H9 (cell line): ENCODE measurements at places on chromosomes 3 and 15.

DNA sequence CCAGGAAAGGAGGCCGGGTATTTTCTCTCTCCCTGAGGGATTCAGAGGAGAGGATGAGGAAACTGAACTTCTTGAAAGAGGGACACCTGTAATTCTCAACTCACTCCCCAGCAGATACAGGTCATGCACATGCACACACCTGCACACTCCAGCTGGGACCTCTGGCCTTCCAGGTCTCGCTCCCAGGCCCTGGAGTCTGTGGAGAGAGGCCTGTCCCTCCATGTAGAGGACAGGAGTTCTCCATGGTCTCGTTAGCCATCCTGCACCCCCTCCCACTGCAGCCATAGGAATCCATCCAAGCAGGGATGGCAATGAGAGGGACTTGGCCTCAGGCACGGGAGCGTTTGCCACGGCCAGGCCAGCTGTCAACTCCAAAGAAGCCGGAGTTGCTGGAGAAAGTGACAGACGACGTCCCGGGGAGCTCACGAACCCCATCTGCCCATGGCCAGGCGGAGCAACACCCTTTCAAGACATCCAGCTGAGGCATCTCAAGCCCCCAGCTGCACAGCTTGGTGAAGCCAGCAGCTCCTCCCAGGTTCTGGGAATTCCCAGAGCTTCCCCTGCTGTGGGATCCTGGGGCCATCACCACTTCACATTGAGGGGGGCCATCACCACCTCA lies 223.3 kb downstream of the UACA start:
- DNase-seq: no peak

- DNase-seq: no peak
These were observed 23.9 kb upstream of the AADACL2 start for GRCh38 chr3:151709847-151710246.

- no peak for DNase-seq
These were observed 71.2 kb downstream of the OTOL1 start for GRCh38 chr3:161567577-161568361.

- no peak for DNase-seq
These were observed 208.5 kb downstream of the LPP start for GRCh38 chr3:188362405-188362831.

DNA sequence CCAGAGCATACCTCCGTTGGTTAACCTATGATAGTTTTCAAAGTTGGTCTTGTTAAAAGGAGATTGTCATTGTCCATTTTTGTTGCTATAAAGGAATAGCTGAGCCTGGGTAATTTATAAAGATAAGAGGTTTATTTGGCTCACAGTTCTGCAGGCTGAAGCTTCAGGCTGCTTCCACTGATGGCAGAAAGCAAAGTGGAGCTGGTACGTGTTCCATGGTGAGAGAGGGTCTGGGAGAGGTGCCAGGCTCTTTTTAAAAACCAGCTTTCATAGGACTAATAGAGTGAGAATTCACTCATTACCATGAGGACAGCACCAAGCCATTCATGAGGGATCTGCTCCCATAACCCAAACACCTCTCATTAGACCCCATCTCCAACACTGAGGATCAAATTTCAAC lies 107.3 kb downstream of the SLMAP start:
- DNase-seq: no peak

GRCh38 chr3:77014226-77014625 lies 25.7 kb upstream of the ROBO2 start:
- no peak for DNase-seq

GRCh38 chr3:148845756-148846395 lies 18.3 kb downstream of the CPB1 start:
- DNase-seq: no peak

GRCh38 chr15:69881766-69882165 lies 216.0 kb downstream of the TLE3 start:
- no peak for DNase-seq

DNA sequence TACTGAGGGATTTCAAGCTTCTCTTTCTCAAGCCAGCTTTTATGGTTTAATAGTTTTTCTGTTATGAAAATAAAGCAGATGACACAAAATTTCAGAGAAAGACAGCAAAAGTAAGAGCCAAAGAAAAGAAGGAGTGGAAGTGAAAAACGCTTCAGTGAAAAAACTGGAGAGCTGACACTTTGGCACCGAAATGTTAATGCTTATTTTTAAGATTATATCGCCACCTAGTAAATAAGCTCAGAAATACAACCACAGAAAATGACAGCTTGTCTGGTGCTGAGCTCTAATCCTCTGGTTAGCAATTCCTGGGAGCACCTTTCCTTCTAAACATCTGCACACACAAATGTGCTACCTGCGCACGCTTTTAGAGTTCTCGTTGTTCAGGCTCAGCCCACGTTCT lies 101.6 kb downstream of the ZPLD1 start:
- no peak for DNase-seq

GRCh38 chr15:39595338-39596221 lies 14.7 kb downstream of the THBS1 start:
- no peak for DNase-seq

GRCh38 chr15:50181201-50181968 lies 611 bp upstream of the SLC27A2 start:
- peak; percentile 43 for DNase-seq

DNA sequence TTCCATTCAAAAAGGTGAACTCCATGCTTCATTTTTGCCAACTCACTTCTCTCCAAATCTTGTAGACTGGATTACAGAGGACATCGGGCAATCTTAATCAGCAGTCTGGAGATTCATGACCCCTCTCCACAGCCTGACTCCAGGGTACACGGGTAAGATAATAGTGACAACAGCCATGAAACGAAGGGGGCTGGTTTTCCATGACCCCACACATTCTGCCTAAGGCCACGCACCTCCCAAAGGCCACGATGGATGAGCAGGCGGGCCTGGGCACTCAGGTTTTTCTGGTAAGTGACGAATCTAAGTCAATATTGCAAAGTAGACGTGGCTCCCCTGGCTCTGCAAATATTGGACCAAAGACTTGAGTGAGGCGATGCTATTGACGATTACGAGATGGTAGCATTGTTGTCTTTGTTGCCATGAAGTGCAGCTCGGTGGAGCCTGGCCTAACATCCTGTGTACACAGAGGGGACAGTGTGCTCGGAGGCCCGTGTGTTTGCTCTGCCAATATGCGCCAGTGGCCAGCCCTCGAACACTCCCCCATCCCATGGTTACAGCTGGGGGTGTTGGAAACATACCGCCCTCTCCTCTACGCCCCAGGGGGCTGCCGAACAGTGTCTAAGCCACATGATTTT lies 119.1 kb downstream of the OPA1 start:
- DNase-seq: no peak

DNA sequence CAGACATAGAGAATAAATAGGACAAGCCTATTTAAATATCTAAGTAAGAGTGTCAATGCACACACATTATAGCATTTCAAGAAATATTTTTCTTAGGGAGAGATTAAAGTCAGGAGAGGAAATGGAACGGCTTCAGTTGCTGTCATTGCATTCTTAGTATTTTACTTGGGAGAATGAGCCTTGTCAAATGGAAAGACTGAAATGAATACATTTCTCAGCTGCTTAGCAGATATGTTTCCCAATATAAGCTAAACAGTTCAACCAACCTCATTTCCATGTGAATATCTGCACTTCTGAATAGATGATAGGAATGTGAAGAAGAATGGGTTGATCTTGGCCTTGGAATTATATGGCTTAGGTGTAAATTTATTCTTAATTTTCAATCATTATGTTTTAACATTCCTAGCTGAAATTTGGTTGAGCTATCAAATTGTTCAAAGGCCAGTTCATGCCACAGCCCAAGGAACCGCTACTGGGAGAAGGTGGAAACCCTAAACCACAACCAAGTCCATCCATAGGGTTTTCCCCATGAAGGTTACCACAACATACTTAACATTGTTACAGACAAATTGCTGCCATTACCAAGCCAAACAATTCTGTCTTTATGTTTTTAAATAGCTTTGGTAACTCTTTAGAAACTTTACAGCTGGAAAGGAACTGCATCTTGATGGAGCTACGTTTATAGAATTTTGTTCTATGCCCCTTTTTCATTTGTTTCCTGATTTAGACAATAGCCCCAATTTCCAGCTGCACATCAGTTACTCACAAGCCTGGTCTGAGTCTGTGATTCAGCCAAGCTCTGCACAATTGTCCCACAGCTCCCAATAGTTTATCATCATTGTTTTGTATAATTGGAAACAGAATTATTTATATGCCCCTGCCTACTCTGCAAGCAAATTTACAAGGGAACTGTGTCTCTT lies 459.6 kb downstream of the MECOM start:
- no peak for DNase-seq
